ENCODE measurements at places on chromosomes 11 and 22.

DNA sequence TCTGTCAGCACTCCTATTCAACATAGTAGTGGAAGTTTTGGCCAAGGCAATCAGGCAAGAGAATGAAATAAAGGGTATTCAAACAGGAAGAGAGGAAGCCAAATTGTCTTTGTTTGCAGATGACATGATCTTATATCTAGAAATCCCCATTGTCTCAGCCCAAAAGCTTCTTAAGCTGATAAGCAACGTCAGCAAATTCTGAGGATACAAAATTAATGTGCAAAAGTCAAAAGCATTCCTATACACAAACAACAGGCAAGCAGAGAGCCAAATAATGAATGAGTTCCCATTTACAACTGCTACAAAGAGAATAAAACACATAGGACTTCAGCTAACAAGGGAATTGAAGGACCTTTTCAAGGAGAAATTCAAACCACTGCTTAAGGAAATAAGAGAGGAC is 280.4 kb upstream of the LUZP2 start:
- no peak for DNase-seq

DNA sequence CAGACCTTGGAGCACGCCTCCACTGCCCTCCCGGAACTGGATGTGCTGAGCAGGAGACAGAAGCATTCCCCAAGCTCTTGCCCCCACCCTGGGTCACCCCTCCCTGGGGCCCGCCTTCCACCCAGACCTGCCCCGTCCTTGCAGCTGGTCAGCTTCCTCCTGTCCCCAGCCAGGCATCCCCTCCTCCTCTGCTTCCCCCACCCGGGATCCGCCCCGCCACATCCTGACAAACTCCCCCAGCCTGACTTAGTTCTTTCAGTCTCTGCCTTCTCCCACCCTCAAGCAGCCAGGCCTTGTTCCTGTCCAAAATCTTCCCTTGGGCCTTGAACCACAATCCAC is 1.1 kb upstream of the PLXNB2 start:
- DNase-seq = peak; percentile 61

- no peak for DNase-seq
Observed at GRCh38 chr22:30046716-30047363, 33.4 kb upstream of the HORMAD2 start.

DNA sequence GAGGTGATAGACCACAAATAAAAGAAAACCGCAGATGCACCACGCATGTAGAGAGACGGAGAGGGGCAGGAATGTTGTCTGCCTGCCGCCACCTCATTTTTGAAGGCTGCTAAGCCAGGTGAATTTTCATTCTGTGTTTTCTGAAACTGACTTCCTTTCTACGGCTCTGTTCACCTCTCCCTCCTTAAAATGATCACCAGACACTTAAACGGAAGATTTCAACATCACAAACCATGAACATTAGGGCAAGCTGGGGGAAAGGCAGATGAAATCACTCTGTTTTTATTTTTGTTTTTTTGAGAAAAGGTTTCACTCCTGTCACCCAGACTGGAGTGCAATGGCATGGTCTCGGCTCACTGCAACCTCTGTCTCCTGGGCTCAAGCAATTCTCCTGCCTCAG is 232.4 kb downstream of the MIAT start:
- no peak for DNase-seq

DNA sequence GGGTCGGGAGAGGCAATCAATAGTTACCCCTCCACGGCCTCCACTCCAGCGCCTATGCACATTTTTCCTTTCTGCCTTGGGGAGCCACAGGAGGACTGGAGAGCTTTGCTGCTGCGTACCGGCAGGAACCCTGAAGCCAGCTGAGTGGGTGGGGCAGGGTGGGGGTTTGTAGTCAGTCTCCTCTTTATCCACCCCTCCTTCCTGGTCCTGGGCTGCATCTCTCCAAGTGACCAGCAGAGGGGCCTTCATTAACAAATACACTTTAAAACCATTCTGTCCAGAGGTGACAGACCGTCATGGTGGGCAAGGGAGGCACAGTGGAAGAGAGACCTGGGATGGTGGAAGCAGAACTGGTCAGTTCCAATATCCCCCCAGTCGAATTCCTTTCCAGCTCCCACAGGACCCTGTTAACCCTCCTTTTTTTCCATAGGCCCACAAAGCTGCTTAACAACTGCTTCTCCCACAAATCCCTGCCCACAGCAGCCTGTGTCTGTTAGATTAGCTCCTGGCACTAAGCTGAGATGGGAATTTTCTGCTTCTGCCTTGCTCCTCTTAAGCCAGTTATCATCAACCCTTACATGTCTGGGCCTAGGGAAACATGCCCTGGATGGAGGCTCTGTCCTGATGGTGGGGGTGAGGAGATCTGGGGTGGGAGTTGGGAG is 3.9 kb upstream of the ABCG4 start:
- DNase-seq = peak; percentile 47

- DNase-seq = no peak
Observed at GRCh38 chr11:46827995-46828394, 18.1 kb downstream of the CKAP5 start.

GRCh38 chr11:134821422-134821821 is 409.4 kb upstream of the B3GAT1 start:
- DNase-seq = no peak

GRCh38 chr22:19909350-19910179 is 32.0 kb upstream of the COMT start:
- DNase-seq = peak; percentile 72

DNA sequence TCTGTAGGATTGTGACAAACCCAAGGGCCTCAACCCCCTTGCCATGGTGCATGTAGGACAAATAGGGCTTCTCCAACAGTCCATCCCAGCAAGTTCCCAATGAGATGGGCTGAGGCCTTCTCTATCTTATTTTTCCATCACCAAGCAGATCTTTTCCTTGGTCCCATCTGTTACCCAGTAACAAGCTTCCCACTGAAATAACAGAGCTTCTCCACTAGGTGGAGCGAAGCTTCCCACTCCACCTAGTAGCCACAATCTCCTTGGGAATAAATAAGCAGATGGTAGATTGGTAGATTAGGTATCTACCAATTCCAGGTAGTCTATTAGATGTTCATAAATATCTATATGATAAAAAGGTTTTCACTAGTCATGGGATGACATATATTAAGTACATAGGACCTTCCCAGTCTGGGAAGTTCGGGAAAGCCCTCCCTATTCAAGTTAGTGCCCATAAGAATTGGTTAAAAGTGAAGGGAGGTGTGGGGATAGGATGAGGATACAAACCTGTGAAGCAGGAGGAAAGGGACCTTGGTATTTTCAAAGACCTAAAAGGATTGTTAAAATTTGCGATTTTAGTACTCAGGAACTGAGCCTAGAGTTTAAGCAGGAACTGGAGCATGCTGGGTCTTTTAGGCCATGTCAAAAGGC is 5.9 kb upstream of the OR52L1 start:
- no peak for DNase-seq

DNA sequence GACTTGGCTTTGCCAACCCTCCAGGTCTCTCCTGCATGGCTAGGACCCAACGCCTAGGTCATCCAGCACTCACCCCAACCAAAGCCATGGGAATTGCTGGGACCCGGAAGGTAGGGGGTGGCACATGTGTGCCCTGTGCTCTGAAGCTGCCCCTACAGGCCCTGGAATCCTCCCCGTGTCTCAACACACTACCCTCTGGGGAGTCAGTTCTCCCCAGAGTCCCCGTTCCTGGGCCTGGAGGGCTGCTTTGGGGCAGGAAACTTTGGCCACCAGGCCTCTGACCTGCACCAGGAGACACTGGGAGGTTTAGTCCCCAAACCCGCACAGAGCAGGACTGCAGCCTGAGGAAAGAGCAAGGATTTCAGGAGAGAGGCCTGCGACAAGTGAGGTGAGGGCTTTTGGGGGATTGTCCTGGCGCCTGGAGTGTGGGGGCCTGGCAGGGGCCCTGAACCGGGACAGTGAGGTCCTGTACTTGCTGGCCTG is 495 bp upstream of the IFITM1 start:
- no peak for DNase-seq

- DNase-seq = no peak
Observed at GRCh38 chr22:17997456-17997855, 26.9 kb downstream of the MICAL3 start.

- peak; percentile 20 for DNase-seq
Observed at GRCh38 chr22:25334162-25334490, 114.7 kb downstream of the CRYBB2 start.
